Airway epithelial cell (primary cell): ENCODE measurements at places on chromosomes 7 and 10. TPM values are rescaled to one million over a fixed set of nuclear protein-coding genes. Genes with fewer than 3 reads are reported as not detected.

FMC1 gene
- total RNA-seq: 8.2 and 9.2 TPM in 2 replicates

TEX36 gene
- total RNA-seq: not detected in 2 replicates

AGAP5 gene
- 0.60 and 1.5 TPM in 2 replicates for total RNA-seq

TMEM196 gene
- total RNA-seq: not detected in 2 replicates

OR6B1 gene
- total RNA-seq: not detected in 2 replicates

TMEM26 gene
- 0.07 TPM in 1 of 2 replicates, not detected in the other for total RNA-seq

WDFY4 gene
- total RNA-seq: not detected in 2 replicates
